ENCODE measurements at places on chromosomes 2 and 18.

DNA sequence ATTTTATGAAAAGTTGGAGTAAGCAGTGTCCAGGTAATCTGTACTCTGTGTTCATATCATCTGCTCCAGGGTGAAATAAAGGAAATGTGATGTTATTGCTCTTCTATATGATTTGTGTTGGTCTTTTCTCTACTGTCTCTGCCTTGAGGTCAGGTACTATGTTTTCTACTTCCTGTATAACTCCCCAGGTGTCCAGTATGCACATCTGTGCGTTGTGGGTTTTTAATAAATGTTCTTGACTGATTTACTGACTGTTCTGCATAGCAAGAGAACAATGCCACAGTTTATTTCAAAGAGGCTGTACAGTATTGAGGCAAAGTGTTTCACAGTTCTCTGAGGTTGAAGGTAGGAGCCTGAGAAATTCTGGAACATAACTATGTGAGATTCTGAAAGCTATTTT is 89.7 kb downstream of the BABAM2 start:
- no peak for DNase-seq

- DNase-seq, result no peak
Observed at GRCh38 chr2:38533757-38534545, 68.8 kb downstream of the HNRNPLL start.

DNA sequence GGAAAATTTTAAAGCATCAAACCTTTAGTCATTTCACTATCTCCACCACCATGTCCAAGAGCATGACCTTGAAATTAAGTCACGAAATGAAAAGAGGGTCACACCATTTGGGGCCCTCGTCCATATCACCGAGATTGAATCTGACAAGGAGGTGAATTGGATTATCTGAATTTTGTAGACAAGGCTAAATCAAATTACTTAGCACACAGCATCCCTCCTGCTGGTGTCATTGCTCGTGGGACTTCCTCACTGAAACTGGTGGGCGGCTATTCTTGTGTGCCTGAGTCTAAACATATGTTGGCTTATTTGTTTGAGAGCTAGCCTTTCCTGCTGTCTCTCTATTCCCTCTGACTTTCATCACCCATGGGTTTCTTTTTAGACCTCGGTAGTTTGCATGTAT is 64.6 kb upstream of the CNGA3 start:
- DNase-seq, result no peak

DNA sequence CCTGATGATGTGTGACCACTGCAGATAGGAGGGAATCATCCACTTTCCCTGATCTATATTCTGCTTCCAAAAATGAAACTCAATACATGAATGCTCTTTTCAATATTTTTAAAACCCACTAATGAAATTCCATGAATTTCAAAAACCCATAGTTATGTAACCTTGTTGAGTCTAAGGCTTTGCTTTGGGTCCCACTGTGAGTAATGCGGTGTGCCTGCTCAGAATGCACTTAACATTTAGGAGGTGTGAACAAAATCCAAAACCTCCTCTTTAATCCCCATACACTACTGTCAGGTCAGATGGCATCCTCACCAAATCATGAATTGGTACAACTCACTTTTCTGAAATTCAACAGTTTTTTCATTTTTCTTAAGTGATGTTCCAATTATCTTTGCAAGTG is 50.4 kb downstream of the CCDC93 start:
- DNase-seq, result no peak

GRCh38 chr2:181305301-181306123 is 151.7 kb upstream of the ITGA4 start:
- DNase-seq, result peak; percentile 88
